ENCODE measurements at places on chromosomes 12 and 14.

GRCh38 chr14:61671082-61671481 lies 24.2 kb upstream of the HIF1A start:
- DNase-seq = no peak

GRCh38 chr14:91078095-91078737 lies 17.8 kb upstream of the RPS6KA5 start:
- no peak for DNase-seq

- no peak for DNase-seq
Observed at GRCh38 chr12:106258226-106258625, 10.4 kb upstream of the CKAP4 start.

DNA sequence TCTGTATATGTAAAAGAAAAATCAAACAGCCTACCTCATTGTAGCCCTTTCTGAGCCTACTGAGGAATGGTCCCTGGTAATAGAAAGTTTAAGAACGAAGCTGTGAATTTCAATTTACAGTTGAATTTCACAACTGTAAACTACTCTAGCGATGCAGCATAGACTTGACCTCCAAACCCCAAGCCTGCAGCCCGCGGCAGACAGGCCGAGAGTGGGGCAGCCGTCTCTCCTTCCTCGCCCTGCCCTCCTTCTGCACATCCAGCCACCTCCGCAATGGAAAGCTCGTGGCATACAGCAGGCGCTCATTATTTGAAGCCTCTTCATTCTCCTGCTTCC lies 15.3 kb downstream of the RNASE2 start:
- no peak for DNase-seq

DNA sequence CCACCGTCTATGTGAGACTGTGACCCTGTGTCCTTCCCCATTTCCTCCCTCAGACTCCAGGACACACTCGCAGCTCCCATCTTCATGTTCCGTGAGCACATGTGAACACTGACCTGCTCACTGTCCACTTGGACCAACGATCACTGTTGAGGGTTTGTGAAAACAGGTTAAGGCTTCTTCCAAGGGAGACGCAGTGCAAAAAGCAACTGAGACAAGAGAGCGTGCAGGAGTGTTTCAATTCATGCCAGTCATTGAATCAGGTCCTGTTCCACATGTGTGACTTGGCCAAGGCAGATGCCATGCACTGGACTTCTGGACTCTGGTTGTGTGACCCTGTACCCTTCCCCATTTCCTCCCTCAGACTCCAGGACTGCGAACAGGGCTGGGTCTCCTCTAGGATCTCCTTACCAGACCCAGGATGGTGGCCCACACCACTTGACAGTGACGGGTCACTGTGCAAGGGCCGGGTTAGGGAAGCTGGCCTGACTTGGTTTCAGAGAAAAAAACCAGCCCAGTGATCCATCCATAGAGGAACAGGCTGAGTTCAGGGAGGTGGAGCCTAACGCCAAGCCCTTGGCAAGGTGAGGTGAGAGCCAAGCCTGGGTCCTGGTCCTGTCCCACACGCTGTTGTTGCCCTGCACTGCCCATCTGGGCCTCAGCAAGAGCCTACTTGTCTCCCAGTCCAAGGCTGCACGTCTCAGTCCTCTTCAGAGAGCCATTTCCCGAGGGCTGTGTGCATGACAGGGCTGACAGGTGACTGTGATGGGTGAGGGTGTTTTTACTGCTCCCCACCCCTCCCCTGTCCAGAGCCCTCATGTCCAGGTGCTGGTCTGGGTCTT lies 5.7 kb upstream of the KRT5 start:
- DNase-seq = no peak

- DNase-seq = no peak
Observed at GRCh38 chr12:126454581-126454980, 1389.3 kb downstream of the AACS start.

- no peak for DNase-seq
Observed at GRCh38 chr14:78090864-78091263, 79.3 kb upstream of the NRXN3 start.

DNA sequence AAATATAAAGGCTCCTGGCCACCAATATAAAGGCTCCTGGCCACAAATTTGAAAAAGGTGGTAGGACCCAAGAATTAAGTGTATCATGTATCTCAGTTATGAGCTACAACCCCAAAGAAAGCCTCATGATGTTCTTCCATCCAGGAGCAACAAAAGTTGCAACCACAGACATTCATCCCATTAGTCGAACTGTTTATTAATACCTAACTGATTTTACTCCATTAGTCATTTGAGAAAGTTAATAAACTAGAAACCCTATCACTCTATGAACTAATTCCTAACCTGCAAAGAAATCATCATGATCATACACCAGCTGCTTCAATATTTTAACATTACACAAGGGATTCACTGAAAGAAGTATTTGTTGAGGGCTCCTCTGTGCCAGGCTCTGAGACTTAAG lies 253.2 kb upstream of the GRIP1 start:
- no peak for DNase-seq

- no peak for DNase-seq
Observed at GRCh38 chr14:50936882-50937281, 7.4 kb downstream of the PYGL start.

- DNase-seq = no peak
Observed at GRCh38 chr12:41856228-41856627, 288.4 kb downstream of the GXYLT1 start.

DNA sequence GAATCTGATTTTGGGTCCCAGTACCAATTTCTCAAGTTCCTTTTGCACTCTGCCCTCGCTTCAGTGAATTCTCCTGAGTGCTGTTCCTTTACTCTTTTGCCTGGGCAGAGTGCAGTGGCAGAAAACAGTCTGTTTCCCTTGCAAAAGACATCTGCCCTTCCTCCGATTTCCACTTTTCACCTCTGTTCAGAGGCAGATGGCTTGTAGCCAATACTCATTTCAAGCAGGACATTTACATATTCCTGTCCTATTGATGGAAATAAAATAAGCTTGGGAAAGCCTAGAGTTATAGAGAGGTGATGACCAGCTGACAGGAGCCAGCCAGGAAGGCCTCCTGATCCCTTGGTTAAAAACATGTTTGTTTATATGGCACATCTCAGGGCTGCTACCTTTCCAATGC lies 111.0 kb downstream of the SLC8A3 start:
- DNase-seq = no peak

GRCh38 chr12:103247531-103247930 lies 248.2 kb downstream of the C12orf42 start:
- DNase-seq = no peak

- no peak for DNase-seq
Observed at GRCh38 chr12:19886065-19886464, 446.8 kb downstream of the AEBP2 start.

DNA sequence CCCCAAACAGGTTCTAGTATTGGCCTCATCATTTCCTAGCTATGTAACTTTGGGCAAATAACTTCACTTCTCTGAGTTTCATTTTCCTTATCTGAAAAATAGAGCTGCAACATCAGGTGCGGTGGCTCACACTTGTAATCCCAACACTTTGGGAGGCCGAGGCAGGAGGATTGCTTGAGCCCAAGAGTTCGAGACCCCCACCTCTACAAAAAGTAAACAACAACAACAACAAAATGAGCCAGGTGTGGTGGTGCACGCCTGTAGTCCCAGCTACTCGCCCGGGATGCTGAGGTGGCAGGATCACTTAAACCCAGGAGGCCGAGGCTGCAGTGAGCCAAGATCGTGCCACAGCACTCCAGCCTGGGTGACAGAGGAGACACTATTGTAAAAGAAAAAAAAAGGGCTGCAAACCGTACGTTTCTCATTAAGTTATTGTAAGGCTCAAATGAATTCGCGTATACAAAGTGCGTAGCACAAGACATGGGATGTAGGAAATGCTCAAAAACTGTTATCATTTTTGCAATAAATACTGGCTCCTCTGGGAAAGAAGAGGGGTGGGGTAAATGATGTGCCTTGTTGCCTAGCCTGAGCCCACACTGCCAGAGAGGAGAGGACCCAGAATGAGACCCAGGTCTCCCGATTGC lies 903 bp downstream of the C12orf76 start:
- no peak for DNase-seq

DNA sequence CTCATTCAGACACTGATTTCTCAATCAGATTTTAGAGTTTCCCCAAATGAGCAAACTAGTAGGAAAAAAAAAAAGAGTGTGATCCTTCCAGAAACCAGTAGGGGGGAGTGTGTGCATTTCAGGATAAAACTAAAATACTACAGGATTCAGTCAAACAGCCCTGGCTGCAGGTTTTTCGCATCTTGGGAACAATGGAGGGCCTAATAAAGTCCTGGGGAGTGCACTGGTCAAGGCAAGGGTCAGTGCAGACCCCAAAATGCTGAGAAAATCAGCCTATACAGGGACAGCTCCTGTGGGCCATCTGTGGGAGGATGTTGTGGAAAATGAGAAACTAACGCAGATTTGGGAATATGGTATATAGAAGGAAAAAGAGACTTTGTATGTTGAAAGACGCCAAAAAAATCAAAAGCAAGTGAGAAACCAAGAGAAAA lies 22.2 kb upstream of the ABCD4 start:
- DNase-seq = no peak

- DNase-seq = peak; percentile 27
Observed at GRCh38 chr14:70821584-70822529, 12.5 kb upstream of the MAP3K9 start.

- DNase-seq = no peak
Observed at GRCh38 chr12:24212496-24212895, 263.0 kb upstream of the SOX5 start.

GRCh38 chr12:108468196-108468968 lies 46.7 kb upstream of the FICD start:
- DNase-seq = no peak

DNA sequence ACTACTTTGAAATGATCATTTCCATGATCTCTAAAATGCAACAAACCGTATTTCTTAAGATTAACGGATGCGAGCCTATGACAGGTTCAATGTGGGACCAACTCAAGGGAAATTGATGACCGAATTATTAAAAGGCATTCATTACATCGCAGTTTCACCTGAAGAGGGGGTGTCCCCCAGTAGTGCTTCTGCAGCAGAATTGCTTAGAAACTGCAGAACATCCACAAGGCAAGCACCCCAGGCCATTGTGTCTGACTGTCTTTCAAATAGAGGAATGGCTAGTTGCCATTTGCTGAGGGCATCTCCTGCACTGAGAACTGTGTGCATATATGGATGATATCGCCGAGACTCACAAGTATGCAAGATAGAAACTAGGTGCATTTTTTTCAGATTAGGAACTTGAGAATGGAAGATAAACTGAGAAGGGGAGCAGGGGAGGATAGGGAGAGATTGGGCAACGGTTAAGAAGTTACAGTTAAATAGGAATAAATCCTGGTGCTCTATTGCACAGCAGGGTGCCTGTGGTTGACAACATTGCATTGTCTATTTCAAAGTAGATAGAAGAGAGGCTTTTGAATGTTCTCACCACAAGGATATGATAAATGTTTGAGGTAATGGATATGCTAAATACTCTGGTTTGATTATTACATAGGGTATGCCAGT lies 234.3 kb upstream of the PLEKHG7 start:
- DNase-seq = no peak

DNA sequence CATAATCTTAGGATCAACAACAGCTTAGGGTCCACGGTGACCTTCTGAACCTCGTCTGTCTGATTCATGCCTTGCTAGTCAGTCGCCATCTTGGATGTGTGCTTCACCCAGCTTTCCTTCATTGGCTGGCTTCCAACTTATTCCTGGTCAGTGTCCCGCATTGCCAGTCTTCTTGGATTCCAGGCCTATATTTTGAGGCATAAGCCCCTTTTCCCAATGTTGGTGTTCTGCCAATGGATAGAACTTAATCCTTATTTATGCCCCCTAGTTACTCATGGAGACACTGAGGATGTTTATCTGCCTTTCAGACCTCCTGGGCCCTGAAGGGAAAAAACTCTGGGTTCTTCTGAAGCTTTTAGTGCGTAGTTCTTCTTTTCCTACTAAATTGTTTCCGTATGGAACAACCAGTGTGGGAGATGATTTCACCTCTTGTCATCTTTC lies 5.8 kb downstream of the JDP2 start:
- DNase-seq = no peak

GRCh38 chr14:64930085-64930843 lies 12.3 kb downstream of the GPX2 start:
- no peak for DNase-seq

DNA sequence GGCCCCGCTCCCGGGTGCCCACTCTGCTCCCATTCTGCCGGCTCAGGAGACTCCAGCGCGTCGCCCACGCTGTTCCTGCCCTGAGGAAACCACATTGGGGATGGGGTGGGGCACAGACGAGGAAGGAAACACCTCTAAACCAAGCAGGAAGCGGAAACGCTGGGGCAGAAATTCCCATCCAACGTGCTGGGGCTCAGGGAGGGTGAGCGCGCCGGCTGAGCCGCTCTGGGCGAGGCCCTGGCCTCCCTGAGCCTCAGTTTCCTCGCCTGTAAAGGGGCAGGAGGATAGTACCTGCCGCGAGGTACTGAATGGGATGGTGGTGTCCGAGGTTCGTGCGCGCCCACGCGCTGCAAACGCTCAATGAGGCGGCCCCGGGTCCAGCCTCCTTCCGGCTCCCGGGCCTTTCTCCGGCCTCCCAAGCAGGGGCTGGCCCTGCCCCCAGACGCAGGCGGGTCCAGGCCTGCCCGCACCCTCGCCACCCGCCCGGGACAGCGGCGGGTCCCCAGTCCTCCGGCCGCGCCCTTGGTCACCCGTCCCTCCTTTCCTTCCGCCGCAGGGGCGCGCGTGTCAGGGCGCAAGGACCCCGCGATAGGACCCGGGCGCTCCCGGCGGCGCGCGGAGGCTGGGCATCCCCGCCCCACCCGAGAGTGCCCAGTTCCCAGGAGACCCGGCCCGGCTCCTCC lies 673 bp downstream of the BEGAIN start:
- no peak for DNase-seq

- no peak for DNase-seq
Observed at GRCh38 chr12:105409279-105409678, 78.8 kb downstream of the C12orf75 start.

GRCh38 chr14:73788701-73789551 lies 62.7 kb upstream of the PTGR2 start:
- no peak for DNase-seq

DNA sequence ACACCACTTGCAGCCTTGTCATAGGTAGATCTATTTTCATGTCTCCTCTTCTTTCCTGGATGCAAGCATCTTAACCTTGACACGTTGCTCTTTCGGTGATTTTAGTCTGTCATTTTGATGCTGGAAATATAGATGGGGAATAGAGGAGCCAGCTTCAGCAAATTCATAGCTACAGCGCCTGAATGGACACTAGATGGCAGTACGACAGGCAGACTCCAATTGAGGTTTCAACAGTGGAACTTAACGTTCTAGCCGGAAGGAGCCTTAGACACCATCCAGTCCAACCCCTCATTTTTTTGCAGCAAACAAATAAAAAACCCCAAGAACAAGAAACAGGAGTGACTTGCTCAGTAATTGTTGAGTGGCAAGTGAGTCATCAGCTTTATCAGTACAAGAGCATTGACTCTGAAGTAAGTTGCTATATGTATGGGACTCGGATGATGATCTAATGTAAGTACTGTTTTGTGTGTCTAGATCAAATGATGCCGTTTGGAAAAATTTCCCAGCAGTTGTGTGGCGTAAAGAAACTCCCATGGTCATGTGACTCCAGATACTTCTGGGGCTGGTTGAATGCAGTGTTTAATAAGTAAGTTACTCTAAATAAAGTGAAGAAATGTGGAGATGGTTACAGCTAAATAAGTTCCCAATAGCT lies 9.0 kb downstream of the DMAC2L start:
- DNase-seq = peak; percentile 31

- DNase-seq = no peak
Observed at GRCh38 chr14:75446447-75446846, 18.6 kb downstream of the JDP2 start.

Measured in stimulated activated CD8-positive, alpha-beta memory T cell treated with anti-CD3 and anti-CD28 coated beads, Interleukin-4, amount 100 ng/mL, for 4 hours (primary cell).